ENCODE measurements at places on chromosomes 4 and X.

GRCh38 chr4:165325732-165326512 is 1.5 kb upstream of the MSMO1 start:
- DNase-seq: peak; percentile 57

DNA sequence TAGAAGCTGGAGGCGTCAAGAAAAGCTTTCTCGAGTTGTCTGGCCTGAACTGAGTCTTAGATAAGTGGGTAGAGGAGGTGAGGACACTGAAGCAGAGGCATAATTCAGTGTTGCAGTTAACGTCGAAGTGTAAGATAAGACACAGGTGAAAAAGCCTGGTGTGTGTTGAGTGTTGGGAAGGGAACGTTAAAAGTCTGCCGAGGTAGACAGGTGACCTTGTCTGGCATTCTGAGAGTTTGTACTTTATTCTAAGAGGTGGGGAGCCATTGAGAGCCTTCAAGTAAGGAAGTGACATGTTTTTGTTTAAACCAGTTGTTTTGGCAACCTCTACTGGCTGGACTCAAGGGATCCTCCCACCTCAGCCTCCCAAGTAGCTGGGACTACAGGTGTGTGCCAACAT is 219.1 kb downstream of the SHROOM3 start:
- DNase-seq: no peak

DNA sequence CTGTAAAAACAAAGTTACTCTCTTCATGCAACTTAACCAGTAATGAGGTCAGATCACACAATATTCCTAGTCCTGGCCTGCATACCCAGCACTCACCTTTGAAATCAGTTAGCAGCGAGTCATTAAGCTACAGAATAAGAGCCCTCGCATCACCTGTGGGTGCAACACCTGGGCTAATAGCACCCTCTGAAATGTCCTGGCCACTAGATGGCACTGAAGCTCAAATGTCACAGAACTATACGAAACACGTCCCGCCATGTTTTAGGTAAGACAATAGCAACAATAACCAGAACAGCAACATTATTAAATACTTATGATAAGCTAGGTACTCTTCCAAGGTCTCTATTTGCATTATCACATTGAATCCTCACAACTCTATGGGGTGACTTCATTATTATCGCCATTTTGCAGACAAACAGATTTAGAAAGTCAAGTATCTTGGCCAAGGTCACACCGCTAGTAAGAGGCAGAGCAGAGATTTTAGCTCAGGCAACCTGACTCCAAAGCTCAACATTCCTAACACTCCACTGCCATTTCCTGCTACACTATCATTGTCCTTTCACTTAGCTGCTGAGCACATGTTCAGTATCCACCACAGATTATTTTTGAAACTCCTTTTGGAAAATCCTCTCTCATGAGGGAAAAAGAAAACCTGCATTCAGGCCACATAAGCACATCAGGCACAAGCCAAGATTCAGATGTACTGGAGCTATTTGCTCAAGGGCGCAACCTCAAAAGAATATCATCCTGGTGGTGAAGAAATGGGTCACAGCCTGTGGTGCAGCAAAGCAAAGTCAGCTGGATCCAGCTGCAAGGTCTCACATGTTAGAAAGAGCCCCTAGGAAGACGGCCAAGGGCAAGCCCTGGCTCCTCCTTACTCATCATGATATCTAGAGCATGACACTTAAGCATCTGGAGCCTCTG is 59.5 kb upstream of the KDR start:
- DNase-seq: no peak

DNA sequence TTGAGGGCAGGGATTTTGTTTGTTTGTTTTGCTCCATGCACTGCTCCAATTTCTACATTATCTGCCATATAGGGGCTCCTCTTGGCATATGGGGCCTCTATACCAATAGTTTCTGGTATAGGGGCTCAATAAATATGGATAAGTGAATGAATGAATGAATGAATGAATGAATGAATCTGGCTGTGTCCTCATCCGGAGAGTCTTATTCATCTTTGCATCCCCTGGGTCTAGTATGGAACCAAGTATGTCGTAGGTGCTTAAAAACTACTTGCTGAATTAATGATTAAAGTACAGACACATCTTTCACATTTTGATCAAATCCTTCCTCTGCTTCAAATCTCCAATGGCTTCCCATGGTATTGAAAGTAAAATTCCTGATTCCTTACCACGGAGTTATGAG is 80.1 kb downstream of the DRD5 start:
- no peak for DNase-seq

GRCh38 chr4:78787392-78788006 is 11.3 kb downstream of the BMP2K start:
- no peak for DNase-seq

DNA sequence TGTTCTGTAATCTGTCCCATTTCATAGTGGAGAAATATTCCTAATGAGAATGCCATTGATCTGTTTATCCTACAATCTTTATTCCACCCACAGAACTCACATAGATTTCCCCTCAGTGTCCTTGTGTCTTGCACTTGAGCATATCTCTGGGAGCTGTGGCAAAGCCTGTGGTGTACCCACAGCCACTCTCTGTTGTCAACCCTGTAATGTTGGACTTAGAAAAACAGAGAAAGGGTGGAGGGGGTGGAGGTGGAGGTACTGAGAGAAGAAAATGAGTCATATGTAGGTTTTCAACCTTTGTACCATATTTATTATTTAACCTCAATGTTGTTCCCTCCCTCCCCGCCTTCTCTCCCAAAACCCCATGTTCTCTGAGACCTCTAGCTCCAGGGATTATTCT is 46.9 kb upstream of the TLL1 start:
- DNase-seq: no peak

GRCh38 chr4:122453384-122453995 is 3.0 kb downstream of the IL2 start:
- DNase-seq: peak; percentile 48

- DNase-seq: no peak
Observed at GRCh38 chr4:3415471-3416141, 26.2 kb upstream of the HGFAC start.

DNA sequence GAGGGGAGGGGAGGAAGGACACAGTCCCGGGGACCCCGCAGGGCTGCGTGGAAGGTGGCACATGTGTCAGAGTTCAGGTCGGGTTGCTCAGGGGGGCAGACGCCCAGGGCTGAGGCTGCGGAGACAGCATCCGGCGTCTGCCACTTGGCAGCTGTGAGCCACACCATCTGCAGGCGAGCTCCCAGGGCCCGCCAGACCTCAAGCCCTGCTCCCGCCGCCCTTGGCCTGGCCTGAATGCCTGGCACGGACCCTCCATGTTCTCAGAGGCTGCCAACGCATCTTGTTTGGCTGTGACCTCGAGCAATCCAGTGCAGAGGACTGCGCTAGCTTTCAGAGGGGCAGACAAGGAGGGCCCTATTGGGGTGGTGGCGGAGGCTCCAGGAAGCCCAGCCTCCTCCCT is 5.1 kb downstream of the BGN start:
- no peak for DNase-seq
